ENCODE measurements at places on chromosomes 2 and 18.

- no peak for DNase-seq
Observed at GRCh38 chr18:57802213-57803102, 657 bp downstream of the ATP8B1 start.

DNA sequence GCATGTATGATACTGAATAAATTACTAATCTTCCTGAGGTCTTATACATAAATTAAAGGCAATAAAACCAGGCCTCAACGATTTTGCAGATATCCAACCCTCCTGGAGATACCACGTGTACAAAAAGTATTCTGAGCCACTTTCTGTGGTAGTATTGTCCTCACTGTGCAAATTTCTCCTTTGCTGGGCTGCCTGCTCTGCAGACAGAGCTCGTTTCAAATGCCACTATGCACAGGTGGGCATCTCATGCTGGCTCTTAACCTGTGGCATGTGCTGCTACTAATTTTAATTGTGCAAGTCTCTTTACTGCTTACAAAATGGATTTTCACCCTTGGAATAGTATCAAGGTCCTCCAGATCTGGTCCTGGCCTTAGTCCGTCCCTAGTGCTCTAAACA lies 66.4 kb upstream of the SLC16A14 start:
- no peak for DNase-seq

DNA sequence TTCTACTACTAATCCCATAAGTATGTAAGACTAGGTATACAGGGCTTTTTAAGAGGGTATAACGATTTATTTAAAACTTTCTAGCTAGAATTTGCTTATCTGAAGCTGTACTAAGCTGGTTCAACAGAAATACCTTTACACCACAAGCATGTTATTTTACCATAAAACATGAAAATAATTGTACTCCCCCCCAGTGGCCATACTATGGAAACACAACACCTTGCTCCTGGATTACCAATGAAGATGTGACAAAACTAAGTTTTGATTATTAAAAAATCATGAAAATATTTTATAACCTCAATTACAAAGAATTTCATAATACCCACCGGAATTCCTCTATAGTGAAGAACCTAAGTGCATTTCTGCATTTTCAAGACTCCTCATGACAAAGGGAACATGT lies 27.3 kb downstream of the LPIN2 start:
- no peak for DNase-seq

DNA sequence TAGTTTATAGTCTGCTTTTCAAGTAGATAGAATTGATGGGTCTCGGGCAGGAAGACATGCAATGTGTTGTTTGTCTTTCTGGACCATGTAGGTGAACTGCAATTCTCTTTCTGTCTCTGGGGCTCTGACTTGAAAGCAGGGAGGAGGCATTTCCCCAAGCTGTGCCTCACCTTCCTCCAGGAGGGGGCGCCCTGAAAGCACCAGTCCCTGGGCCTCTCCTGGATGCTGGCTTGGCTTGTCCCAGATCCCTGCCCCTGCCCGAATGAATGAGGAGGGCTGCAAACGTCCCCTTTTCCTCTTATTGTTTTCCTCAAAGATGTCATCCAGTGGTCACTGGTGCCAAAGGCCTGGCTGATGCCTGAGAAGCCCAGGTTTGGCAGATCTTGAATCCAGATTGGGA lies 270.6 kb downstream of the CELF4 start:
- no peak for DNase-seq

- peak; percentile 12 for DNase-seq
Observed at GRCh38 chr2:64454386-64455332, 697 bp downstream of the LGALSL start.

GRCh38 chr18:40109252-40110049 lies 1845.6 kb upstream of the PIK3C3 start:
- DNase-seq = no peak

DNA sequence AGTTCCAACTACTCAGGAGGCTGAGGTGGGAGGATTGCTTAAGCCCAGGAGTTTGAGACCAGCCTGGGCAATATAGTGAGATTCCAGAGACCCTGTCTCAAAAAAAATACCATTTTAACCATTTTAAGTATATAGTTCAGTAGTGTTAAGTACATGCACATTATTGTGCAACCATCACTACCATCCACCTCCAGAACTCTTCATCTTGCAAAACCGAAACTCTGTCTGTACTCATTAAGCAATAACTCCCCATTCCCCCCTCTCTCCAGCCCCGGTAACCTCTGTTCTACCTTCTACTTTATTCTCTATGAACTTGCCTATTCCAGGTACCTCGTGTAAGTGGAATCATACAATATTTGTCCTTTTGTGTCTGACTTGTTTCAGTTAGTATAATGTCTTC lies 86.4 kb downstream of the GFPT1 start:
- no peak for DNase-seq

DNA sequence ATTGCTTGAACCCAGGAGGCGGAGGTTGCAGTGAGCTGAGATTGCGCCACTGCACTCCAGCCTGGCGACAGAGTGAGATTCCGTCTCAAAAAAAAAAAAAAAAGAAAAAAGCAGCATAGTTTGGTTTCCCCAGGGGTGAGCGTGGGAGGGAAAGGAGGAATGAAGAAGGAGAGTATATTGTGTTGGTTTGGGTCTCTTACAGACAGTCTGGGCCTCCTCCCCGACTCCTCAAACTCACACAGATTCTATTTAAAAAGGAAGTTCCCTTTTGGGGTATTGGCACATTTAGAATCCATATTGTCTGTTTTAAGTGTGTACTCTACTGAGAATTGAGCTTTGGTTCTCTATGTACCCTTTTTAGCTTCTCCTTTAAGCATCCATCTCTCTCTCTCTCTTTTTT lies 27.4 kb upstream of the SLC20A1 start:
- DNase-seq = no peak

DNA sequence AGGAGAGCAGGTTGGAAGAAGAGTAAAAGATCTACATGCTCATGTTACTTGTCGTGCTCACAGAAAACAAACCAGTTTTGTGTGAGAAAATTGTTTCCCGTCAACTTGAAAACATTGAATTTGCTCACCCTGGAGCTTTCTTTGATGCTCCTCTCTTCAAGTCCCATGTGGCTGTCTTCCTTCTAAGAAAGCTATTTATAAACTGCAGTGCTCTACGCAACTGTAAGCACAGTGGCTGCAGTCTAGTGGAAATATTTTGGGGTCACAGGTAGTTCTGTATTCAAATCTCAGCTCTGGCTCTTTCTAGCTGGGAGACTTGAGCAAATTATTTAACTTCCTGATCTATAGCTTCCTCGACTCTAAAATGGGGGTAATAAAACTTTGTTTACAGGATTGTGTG lies 211.8 kb downstream of the PLCL1 start:
- DNase-seq = no peak

DNA sequence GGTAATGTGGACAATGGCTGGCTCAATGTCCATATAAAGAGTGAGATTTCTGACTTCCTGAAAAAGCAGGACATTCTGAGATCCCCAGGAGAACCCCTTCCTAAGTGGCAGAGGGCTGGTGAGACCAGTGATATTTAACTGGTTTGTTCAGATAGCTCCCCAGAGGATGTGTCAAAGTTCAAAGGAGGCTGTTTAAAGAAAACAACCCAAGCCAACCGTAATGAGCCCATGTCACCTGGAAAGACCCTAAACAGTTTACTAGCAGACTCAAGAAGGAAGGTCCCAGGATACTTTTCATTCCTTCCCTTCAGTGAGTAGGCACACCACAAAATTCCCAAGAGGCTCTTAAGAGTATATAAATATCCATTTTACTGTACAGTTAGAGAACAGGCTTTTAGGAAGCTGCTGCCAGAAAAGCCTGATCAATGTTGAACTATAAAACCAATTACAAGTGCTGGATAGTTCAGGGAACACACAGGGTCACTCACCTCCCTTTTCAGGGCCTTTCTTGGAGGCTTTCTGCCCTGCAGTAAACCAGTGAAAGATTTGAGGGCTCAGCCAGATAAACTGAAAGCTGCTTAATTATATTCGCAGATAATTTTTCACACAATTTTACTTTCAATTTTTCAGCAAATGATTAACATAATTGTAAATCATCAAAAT lies 293.5 kb downstream of the ASXL3 start:
- no peak for DNase-seq

DNA sequence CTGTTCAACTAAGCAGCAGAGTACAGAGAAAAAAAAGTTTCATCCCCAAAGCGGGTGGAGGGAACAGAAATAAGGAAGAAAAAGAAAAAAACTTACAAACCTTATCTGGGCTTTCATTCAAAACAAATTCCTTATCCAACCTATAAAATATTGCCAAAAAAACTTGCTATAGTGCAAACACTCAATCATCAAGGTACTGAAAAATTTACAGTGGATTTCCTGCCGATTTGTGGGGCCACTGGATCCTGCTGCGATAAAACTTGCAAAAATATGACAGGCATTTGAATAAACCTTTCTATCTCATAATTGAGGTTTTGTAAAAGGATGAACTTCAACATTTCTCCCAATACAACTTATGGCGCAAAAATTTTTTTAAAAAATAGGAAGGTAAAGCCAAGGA lies 77.0 kb downstream of the ZNF521 start:
- DNase-seq = no peak

GRCh38 chr18:58662118-58662517 lies 9.1 kb upstream of the MALT1 start:
- DNase-seq = no peak

- DNase-seq = no peak
Observed at GRCh38 chr18:61543518-61543917, 210.3 kb downstream of the CDH20 start.

GRCh38 chr2:25032094-25032493 lies 9.8 kb upstream of the EFR3B start:
- no peak for DNase-seq

GRCh38 chr2:18473241-18474181 lies 86.9 kb downstream of the RDH14 start:
- DNase-seq = no peak

DNA sequence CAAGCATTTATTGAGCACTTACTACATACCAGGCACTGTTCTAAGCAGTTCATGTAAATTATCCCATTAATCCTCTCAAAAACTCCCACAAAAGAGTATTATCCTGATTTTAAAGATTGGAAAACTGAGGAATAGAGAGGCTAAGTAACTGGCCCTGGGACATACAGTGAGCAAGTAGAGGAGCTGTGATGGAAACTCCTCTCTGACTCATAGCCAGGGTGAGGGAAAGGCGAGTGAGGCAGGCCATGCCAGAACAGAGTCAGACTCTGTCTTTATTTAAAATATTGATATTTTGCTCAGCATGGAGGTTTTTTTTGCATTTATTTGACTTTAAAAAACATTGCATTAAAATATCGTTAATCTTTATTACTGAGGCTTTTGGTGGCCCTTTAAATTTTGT lies 208.0 kb downstream of the LOXHD1 start:
- no peak for DNase-seq

- DNase-seq = no peak
Observed at GRCh38 chr2:25957743-25958142, 24.6 kb downstream of the KIF3C start.

DNA sequence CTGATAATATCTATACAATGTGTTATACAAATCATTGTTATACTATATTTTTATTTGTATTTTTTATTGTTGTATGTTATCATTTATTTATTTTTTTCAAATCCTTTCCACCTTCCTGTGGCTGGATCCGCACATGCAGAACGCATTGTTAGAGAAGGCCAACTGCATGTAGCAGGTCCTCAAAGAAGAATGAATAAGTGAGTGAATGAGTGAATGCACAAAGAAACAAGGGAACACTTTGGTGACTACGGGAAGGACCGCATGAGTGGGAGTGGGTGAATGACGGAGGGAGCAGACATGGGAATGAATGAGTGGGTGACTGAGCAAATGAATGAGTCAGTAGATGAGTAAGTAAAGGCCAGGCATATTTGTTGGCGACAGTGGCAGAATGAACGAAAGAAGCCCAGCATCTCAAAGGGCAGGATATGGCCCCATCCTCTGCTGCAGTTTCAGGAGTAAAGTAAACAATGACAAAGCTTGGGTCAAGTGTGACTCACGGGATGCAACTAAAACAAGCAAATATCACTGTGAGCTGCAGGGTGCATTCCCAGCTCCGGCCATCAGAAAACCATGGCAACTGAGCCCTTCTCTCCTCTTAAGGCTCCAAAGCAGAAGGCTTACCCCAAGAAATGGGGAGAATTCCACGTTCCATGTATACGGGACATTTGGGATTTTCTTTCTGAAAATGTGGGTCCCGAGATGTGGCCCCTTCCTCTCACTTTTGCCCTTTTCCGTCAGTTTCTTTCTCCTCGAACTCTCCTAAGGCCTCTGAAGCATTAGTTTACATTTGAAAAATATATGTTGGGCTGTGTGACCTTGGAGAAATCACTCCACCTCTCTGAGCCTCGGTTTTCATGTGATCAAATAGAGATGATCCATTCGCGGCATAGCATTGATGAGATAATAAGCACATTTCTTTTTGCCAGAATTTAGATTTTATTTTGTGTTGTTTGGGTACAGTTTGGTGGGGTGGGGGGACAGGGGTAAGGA lies 24.5 kb downstream of the KCNF1 start:
- no peak for DNase-seq

DNA sequence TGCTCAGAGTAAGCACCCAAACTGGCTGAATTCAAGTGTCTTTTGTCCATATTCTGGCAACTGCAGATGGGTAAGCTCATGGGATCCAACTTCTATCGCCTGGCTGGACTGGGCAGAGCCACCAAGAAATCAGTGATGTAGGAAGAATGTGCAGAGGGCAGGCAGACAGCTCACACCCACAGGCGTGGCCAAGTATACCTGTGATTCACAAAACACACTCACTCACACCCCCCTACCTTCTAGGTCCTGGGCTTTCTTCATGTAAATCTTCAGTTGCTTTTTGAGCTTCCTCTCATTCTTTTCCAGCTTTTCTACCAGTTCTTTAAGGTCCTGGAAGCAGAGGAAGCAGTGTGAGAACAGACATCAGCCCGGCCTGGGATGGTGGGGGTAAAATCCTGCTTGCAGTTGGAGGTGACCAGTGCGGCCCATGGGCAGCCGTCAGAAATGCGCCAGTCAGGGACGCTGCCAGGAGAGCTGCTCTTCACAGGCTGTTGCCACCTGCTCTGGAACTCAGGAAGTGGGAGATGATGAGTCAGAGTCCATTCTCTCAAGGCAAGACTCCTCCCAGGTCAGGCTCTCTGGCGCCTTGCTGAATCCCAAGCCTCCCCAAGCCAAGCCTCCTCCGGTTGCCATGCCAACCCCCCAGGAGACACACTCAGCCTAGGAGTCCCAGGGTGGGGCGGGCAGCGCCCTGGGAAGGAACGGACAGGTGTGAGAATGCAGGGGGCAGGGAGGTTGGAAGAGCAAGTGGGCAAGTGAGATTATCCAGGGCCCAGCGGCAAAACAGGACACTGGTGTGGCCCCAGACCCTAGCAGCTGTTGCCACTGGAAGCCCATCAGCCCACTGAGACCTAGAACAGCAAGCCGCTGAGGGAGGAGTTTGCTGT lies 36.2 kb upstream of the ACAA2 start:
- no peak for DNase-seq

DNA sequence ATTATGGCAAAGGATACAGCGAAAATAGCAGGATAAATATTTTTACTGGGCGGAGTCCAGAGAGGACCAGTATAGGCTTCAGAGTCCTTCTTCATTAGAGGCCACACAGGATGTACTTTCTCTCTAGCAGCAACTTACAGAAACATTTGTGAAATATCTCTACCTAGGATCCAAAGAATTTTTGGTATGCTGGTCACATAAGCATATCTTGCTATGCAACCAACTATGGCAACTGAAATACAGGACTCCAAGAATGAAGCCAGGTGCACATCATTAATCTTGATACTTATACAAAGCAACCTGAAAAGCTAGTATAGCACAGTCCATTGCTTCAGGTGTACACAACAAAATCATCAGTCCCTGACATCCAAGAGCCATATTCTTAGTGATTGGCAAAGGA lies 59.1 kb upstream of the NABP1 start:
- no peak for DNase-seq

Measured in stimulated activated CD8-positive, alpha-beta memory T cell treated with anti-CD3 and anti-CD28 coated beads, Interleukin-2, amount 100 ng/mL, for 48 hours (primary cell).